Neural crest cell (in vitro differentiated cells): ENCODE measurements at places on chromosomes 1 and 21. TPM values are rescaled to one million over a fixed set of nuclear protein-coding genes. Genes with fewer than 3 reads are reported as not detected.

The CD160 gene
- total RNA-seq = not detected in 2 replicates

GRCh38 chr1:84861988-84862644 lies 30.9 kb downstream of the LPAR3 start:
- H3K27me3 ChIP-seq = peaks cover 2% of the 10 kb centered on the region
- H3K4me3 ChIP-seq = no peak overlapping the region
- no peak overlapping the region for H3K27ac ChIP-seq
- H3K36me3 ChIP-seq = no peaks in the 10 kb centered on the region

GRCh38 chr1:63248216-63248615 lies 74.2 kb upstream of the FOXD3 start:
- no peaks in the 10 kb centered on the region for H3K36me3 ChIP-seq
- DNase-seq = no peak
- no peaks in the 10 kb centered on the region for H3K4me1 ChIP-seq
- no peak overlapping the region for H3K27ac ChIP-seq
- no peaks in the 10 kb centered on the region for H3K27me3 ChIP-seq

DNA sequence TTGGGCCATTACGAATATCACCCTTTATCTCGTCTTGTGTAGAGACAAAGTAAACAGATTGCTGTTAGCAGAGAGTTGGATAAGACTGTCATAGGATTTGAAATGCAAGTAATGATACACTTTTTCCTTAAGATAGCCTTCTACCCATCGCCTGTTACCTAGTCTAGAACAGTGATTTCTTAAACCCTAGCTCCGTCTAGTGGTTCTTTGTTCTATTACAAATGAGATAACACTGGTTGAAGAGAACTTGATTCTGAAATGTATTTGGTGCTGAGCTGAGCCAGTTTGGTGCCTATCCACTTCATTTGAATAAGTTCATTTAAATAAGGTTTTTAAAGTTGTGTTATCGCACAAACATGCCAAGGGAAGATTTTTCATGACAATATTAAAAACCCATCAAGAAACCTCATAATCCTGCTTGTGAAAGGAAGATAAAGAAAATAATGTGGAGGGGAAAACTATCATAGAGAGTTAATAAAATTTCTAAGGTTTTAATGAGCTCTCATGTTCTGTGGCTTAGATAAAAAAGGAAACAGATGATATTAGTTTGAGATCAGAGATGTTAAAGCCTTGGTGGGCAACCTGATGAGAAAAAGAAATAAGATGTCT lies 1.5 kb upstream of the KCNH1 start:
- DNase-seq = no peak
- no peak overlapping the region for H3K27ac ChIP-seq
- peaks cover 65% of the 10 kb centered on the region for H3K27me3 ChIP-seq
- H3K4me3 ChIP-seq = no peak overlapping the region
- no peaks in the 10 kb centered on the region for H3K4me1 ChIP-seq
- no peaks in the 10 kb centered on the region for H3K36me3 ChIP-seq

The DENND2C gene
- total RNA-seq = 0.79 and 0.82 TPM in 2 replicates

DNA sequence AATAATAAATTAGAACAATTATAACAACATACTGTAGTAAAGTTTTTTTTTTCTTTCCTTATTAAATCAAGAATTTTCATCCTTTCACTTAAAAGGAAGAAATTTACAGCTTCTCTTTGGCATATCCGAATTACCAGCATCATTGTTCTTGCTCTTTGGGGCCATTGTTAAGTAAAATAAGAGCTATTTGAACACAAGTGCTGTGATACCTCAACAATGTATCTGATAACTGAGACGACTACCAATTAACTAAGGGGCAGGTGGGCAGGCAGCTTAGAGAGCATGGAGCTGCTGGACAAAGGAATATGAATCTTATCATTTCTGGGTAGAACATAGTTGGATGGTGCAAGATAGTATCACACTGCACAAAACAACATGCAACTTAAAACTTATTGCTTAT lies 719.9 kb upstream of the TMPRSS15 start:
- no peak overlapping the region for H3K4me3 ChIP-seq
- no peaks in the 10 kb centered on the region for H3K27me3 ChIP-seq
- H3K27ac ChIP-seq = no peak overlapping the region
- H3K36me3 ChIP-seq = no peaks in the 10 kb centered on the region
- peaks cover 9% of the 10 kb centered on the region for H3K4me1 ChIP-seq

The KRTAP12-4 gene
- not detected in 2 replicates for total RNA-seq

The LCA5L gene
- total RNA-seq = 1.2 and 1.4 TPM in 2 replicates

DNA sequence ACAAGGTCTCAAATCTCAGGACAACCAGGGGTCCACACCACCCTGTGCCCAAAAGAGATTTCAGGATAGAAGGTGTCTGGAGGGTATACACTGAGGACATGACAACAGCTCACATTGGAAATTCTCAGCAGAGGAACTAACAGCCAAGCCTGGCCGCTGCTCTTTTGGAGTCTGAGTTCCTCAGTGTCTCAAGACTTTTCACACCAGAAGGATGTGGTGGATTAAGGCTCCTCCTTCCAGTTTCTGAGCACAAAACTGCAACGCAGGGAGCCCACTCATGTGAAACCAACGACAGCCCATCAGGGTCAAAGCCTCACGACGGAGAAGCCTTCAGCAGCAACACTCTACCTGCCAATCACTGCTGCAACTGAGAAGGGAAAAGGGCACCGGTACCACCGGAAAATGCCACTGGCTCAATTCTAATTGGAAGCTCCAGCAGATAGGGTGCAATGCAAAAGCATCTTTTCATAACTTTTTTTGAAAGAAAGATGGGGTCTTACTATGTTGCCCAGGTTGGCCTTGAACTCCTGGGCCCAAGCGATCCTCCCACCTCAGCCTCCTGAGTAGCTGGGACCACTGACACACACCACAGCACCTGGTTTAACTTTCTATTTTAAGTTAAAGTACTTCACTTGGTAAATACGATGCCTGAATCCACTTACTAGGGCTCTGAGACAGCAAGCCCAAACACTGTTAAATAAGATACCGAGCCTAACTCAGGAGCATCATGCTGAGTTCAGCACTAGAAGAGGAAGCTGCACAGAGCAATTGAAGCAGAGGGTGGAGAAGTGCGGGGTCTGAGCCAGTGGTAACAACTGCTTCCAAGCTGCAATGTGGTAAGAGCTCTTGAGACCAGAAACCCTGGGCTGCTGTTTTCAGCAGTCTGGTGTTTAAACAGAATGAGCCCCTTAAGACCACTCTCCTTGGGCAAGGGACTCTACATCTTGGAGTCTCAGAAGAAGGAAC lies 7.8 kb downstream of the CAPZB start:
- H3K4me1 ChIP-seq = peaks cover 20% of the 10 kb centered on the region
- no peaks in the 10 kb centered on the region for H3K27me3 ChIP-seq
- H3K36me3 ChIP-seq = no peaks in the 10 kb centered on the region
- no peak for DNase-seq
- H3K4me3 ChIP-seq = no peak overlapping the region

GRCh38 chr1:19469004-19469403 lies 16.3 kb downstream of the CAPZB start:
- peaks cover 2% of the 10 kb centered on the region for H3K36me3 ChIP-seq
- H3K4me1 ChIP-seq = peaks cover 33% of the 10 kb centered on the region
- no peak overlapping the region for H3K4me3 ChIP-seq
- no peak for DNase-seq
- H3K27me3 ChIP-seq = no peaks in the 10 kb centered on the region

DNA sequence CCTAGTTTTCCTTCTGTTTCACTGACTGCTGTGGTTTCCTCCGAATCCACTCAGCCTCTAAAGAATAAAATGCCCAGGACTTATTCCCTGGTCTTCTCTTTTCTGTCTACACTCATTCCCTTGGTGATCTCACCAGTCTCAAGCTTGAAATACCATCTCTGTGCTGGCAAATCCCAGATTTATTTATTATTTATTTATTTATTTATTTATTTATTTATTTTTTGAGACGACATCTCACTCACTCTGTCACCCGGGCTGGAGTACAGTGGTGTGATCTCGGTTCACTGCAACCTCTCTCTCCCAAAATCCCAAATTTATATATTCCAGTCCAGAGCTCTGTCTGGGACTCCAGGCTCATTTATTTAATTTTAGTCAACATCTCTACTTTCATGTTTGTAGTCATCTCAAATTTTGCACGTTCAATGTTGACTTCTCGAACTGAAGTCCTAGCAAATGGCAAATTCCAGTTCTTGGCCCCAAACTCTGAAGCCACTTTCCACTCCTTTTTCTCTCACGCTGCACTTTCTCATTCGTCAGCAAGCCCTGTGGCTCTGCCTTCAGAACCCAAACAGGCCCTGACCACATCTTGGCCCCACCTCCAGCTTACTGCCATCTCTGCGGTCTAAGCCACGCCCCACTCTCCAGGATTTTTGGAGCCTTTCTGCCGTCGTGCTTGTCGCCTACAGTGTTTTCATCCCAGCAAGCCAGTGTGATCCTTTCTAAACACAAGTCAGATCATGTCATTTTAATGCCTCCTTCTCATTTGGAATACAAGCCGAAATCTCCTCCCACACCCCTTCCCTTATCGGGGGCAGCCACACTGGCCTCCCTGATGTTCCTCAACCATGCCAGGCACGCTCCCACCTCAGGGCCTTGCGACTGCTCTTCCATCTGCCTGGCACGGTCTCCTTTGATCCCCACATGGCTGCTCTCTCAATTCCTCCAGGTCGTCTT lies 14.2 kb upstream of the TENT5B start:
- H3K27ac ChIP-seq = peak overlapping the region; percentile 6
- DNase-seq = no peak
- no peaks in the 10 kb centered on the region for H3K36me3 ChIP-seq
- no peaks in the 10 kb centered on the region for H3K27me3 ChIP-seq

The B4GALT2 gene
- total RNA-seq = 88.7 and 91.8 TPM in 2 replicates

- H3K4me1 ChIP-seq = peaks cover 18% of the 10 kb centered on the region
- DNase-seq = no peak
- H3K36me3 ChIP-seq = no peaks in the 10 kb centered on the region
- no peak overlapping the region for H3K4me3 ChIP-seq
Observed at GRCh38 chr1:58883888-58884482, 100.1 kb upstream of the JUN start.
